ENCODE measurements at places on chromosomes 3 and 15. TPM values are rescaled to one million over a fixed set of nuclear protein-coding genes. Genes with fewer than 3 reads are reported as not detected.

SLCO2A1 gene
- total RNA-seq: 33.2 TPM

ESYT3 gene
- total RNA-seq: 28.9 TPM

MAGI1 gene
- 44.0 TPM for total RNA-seq

PLXNB1 gene
- total RNA-seq: 384 TPM

GOLGA6D gene
- total RNA-seq: not detected

DNA sequence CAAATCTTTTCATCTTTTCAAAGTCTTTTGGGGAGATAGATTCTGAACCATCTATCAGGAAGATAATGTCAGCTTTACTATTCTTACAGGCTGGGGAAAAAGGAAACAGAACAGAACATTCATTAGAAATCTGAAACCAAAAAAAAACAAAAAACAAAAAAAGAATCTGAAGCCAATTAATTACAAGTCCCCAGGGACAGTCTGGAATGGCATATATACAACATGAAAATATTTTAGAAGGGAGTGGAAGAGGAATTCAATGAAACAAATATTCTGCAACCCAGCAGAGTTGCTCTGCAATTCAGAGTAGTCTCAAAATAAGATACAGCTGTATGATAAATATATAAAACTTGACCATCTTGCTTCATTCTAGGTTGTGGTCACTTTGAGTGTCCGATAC, 41.7 kb upstream of the CAPN7 start:
- DNase-seq: no peak

GRCh38 chr3:177335728-177336127, 138.4 kb upstream of the TBL1XR1 start:
- no peak for DNase-seq

- no peak for DNase-seq
These were observed 3.8 kb upstream of the PCOLCE2 start for GRCh38 chr3:142892714-142893113.

- DNase-seq: no peak
These were observed 57.8 kb upstream of the KY start for GRCh38 chr3:134708671-134709070.

DNA sequence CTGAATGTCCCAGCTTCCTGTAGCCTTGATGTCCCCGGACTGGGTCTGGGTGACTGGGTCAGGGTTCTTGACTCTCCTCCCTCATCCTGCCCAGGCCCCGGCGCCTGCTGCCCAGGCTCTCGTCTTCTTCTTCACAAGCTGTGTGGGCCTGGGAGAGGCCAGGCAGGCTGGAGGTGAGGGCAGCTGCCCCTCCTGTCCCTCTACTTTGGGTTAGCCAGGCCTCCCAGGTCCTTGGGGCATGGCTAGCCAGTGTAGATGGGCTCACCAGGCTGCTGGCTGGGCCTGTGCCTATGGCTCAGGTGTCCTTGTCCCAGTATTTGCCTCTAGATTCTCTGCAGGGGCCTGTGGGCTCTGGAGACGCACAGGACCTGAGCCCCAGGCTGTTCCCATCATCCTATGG, 31.8 kb downstream of the TKT start:
- no peak for DNase-seq

DNA sequence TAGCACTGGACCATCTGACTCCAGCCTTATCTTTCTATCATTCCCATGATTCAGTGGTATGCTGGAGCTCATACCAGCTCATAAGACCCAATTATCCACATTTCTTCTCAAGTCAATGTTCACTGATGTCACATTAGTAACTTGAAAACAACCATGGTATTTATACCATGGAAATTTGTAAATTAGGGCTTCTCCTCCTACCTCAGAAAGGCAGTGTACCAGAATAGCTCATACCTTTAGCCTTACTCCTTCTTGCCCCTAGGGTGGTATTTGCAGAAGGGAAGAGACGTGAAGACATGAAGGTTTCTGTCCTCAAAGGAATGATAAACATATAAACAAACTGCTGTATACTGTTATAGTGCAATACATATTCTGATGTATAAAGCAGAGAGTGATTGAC, 114.2 kb downstream of the NEK11 start:
- no peak for DNase-seq

DNA sequence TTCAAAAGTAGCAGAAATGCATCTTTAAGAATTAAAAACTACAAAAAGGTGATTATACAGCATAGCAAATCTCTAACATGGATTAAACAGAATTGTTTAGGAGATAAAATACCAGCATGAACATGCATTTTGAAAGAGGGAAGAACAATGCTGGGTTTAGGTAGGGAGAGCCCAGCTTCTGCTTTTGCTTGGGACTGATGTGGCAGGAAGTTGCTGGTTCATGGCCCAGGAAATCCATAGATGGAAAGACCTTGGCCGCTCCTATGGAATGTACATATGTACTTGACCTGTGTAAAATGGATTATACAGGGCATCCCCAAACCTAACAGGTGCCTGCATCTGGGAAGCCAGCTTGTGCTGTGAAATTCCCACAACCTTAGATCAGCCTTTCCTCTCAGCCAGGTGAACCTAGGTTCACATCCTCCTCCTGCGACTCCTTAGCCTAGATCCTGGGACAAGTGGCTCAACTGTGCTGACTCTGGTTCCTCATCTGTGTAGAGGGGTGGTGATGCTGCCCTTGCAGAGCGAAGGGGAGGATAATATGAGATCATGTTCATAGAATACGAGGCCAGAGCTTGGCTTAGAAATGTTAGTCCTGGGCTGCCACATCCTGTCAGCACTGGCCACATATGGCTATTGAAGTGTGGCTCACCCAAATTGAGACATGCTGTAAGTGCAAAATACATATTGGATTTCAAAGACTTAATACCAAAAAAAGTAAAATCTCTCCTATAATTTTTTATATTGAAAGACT, 47.0 kb upstream of the PLXNA1 start:
- no peak for DNase-seq

- no peak for DNase-seq
These were observed 127.6 kb upstream of the MME start for GRCh38 chr3:154952553-154952952.

- DNase-seq: no peak
These were observed 202.3 kb upstream of the PROK2 start for GRCh38 chr3:71987089-71987735.

- no peak for DNase-seq
These were observed 50.6 kb downstream of the SMARCC1 start for GRCh38 chr3:47731061-47731460.

DNA sequence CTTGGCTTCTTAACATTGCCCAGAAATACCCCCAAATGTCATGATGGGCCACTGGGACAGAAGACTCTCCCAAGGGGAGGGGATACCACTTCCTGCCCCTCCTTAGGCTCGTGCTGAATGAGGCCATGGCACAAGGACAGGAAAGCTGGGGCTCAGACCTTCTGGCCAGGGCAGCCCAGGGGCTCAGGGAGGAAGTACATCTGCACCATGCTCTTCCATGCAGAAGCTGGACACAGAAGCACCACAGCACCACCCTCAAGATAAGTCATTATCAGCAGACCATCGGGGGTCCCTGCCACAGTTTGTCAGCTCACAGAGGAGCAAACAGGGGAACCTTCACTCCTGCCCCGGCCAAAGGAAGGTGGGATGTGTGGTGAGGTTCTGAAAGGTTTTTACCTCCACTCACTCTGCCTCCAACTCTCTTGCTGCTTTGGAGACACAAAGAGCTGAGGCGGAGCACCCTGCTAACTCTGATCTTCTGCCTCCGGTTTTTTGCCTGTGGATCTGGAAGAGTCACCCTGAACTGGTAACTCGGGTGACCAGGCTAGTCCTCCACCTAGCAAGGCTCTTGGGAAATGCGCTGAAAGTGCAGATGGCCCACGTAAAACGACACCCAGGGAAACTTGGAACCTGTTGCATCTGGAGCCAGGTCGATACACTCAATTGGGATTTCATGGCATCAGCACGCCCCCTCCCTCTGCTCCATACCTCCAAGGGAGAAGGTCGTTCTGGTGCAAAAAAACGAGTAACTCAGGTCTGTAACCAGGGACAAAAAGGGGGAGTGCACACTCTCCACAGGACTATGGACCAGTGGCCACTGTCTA, 8.3 kb downstream of the BMF start:
- DNase-seq: no peak

DNA sequence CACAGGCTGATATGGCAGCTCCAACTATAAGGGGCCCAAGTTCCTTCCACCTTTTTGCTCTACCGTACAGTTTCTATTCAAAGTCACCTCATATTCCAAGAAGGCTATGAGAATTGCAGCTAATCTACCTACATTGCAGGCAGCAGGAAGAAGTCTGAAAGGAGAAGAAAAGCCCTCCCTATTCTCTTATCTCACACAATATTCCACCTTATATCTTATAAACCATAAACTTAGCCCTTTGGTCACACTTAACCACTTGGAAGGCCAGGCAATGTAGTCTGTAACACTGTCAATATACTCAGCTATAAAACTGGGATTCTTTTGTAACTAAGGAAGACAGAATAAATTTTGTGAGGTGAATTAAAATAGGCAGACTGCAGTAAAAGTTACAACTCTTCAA, 54.9 kb downstream of the TBC1D5 start:
- no peak for DNase-seq

- DNase-seq: no peak
These were observed 121.9 kb downstream of the TMEM266 start for GRCh38 chr15:76181705-76182107.

DNA sequence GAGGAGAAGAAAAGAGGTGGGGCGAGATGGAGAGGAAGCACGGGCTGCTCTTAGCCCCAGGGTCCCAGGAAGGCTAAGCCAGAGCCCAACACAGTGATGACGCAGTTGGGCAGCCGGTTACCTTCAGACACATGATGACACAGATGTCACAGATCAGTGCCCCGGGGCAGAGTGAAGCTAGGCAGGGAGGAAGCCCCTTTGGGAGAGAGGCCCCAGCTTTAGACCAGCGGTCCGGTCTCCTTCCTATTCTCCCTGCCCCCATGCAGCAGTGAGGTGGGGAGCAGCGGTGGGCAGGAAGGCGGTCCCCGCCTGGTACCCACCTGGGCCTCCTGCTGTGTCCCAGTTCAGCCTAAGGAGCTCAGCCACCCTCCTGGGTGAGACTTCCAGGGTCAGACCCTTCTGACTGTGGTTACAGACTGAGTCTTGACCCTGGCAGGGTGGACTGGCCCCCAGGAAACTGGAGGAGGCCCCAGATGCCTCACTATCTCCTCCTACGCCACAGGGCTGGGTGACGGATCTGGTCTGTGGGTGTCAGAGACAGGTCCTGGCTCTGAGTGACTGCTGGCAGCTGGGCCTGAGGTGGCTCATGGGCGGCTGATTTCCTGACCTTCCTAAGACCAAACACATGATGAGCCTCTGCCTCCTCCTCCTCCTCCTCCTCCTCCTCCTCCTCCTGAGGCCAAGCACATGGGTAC, 38.8 kb upstream of the LINGO1 start:
- no peak for DNase-seq

GRCh38 chr3:66497985-66498671, 2.7 kb downstream of the LRIG1 start:
- DNase-seq: no peak

- no peak for DNase-seq
These were observed 7.2 kb downstream of the ARID3B start for GRCh38 chr15:74548241-74548640.

DNA sequence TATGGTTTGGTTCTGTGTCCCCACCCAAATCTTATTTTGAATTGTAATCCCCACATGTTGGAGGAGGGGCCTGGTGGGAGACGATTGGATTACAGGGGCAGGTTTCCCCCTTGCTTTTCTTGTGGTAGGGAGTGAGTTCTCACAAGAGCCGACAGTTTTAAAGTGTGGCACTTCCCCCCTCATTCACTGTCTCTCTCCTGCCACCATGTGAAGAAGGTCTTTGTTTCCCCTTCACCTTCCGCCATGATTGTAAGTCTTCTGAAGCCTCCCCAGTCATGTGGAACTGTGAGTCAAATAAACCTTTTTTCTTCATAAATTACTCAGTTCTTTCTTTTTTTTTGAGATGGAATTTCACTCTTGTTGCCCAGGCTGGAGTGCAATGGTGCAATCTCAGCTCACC, 124.9 kb downstream of the IQCH start:
- no peak for DNase-seq

DNA sequence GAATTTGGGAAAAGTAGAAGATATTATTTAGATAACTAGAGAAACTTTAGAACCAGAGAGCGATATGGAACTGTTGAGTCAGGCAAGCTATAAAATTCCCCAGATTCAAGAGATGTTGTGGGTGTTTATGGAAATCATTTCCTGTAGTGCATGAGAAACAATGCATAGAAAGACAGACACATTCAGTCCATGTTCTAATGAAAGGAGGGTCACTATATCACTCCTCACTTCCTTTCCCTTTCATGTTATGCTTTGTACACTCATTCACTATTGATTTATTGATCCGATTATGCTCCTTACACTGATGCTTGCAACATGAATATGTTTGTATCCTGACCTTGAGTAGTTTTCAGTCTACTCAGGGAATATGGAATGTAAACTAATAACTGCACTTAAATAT, 1459.9 kb upstream of the ALCAM start:
- no peak for DNase-seq

DNA sequence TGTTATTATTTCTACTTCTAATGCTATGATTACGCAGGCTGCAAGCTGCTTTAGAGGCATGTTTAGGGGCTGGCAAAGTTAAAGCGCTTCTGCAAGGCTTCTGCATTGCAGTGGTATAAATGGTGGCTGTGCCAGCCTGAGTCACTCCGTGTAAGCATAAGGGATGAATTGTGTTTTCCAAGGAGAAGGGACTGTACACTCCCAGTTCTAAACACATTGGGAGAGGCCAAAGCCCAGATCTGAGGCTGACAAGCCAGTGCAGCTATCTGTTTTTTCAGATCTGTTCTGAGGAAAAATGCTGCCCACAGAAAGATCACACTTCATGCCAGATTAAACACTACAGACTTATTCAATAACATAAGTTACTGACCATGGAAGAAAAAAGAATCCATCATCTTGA, 83.8 kb downstream of the PRICKLE2 start:
- no peak for DNase-seq

- no peak for DNase-seq
These were observed 55.4 kb downstream of the EOMES start for GRCh38 chr3:27666708-27667107.

DNA sequence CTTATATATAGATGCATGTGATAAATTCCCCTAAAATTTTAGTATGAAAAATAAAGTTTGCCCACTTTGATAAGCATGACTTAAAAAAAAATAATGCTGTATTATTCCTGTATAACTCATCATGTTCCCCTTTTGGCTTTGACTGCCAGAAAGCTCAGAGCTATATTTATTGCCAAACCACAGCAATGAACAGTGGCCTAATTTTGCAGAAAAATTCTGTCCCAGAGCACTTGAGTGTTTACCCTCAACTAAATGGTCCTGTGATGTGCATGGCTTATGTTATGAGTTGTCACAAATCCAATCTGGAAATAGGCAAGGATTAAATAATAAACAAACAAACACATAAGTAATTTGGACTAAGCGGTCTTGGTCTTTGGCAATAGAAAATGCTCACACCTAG, 276.7 kb downstream of the SLC9A9 start:
- no peak for DNase-seq

DNA sequence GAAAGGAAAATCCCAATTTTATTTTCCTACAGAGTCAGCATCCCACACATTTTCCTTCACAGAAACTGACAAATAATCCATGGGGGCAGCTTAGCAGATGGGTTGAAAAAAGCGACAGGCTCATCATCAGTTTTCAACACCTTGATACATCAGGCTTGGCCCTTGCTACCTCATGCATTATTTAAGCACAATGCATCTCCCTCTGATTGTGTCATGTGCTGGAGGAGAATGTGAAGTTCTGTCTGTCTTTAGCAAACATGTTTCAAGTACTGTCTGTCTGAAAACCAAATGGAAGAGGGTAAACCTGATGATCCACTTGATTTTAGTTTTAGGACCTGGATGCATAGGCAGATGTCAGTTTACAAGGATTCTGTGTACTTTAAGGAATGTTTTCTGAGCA, 128.6 kb upstream of the ADAMTS9 start:
- DNase-seq: no peak

GRCh38 chr15:100042558-100042957, 299.2 kb downstream of the ADAMTS17 start:
- DNase-seq: no peak

Measured in suprapubic skin (tissue), 4 donors.